Amygdala (tissue), 56 donors: ENCODE measurements at places on chromosomes 6 and 20.

GRCh38 chr6:28258877-28259777 is at the start of gene NKAPL:
TSS of gene NKAPL (plus strand) at chr6:28259297. CDS start at chr6:28259372, 75 bp downstream.
- peak; percentile 40 for DNase-seq

DNA sequence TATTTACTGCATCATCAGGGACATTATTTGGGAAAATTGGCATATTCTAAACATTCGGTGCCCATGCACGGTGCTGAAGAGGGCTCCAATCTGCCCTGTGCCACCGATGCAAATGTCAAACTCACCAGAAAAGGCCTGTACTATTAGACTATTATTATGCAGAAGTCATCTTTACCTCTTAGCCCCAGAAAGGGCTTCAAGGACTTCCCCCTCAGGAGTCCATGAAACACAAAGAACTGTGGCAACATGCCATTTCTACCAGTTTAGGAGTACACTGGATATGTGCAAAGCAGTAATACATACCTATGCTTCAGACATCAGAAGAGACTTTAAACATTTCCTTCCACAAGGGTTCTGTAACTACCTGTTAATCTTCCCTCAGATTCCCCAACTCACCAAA is 8.6 kb downstream of the DIDO1 start:
- DNase-seq = no peak

DNA sequence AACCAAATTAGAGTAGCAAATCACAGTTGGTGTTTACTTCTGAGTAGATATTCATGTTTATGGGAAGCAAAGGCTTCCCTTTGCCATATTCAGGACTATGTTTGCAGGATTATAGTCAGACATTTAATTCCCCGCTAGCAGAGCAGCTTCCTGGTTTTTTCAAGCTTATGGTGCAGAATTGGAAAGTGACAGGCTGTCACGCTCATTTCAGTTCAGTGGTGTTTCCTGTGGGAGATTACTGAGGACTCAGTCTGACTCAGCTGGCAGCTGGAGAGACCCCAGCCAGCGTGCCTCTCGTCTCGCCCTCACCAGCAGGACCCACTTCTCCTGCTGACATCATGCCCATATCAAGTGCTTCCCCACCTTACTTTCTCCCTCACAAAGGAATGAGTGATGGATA is 85.1 kb downstream of the LYRM2 start:
- no peak for DNase-seq

- DNase-seq = no peak
Observed at GRCh38 chr6:6714953-6715352, 126.4 kb downstream of the LY86 start.

GRCh38 chr6:105750089-105750488 is 336.0 kb upstream of the PRDM1 start:
- no peak for DNase-seq

- no peak for DNase-seq
Observed at GRCh38 chr6:127342296-127342945, 988 bp downstream of the ECHDC1 start.

DNA sequence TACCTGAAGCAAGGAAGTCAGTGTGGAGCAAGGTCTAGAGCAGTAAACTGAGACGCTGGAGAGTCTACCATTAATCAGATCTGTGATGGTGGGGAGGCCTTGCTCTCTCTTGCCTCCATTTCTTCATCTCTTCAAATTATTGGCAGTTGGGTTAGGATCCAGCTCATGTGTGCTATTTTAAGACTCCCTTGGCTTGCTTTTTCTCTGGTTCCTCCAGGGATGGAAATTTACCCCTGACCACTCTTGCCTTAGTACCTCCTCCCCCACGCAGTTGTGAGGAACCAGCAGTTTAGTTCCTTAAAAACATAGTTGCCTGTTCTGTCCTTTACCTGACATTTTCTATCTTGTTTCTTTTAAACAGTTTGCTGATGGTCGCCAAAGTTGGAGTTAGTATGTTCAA is 7.4 kb downstream of the TMEM14C start:
- no peak for DNase-seq
